Muscle of back (tissue), 13 donors: ENCODE measurements at places on chromosomes 6 and 20.

- DNase-seq: no peak
Measured at GRCh38 chr6:36608788-36609563, 14.8 kb downstream of the SRSF3 start.

DNA sequence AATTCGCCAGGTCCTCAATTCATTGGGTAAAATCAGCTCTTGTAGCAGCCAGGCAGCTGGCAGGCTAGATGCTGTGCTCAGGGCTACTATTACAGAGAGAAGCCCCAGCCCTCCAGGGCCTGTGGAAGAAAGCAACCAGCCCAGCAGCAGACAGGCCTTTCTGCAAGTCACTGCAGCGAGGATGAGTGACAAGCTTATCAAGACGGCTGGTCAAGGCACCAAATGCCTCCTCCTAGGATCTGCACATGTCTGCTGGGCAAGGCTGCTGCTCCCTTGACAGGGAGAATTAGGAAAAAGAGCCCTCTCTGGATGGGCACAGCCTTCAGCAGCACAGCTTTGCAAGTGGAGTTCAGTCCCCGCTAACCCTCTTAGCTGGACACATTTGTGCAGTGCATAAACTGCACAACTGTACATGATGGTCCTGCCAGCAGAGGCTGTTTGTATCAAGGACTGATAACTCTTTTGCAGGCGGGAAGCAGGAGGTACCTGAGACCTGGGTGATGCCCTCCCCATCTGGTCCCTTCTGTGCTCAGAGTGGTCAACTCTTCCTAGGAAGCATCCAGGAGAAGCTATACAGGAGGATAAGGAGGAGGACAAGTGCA is 89.9 kb downstream of the CDC5L start:
- no peak for DNase-seq

DNA sequence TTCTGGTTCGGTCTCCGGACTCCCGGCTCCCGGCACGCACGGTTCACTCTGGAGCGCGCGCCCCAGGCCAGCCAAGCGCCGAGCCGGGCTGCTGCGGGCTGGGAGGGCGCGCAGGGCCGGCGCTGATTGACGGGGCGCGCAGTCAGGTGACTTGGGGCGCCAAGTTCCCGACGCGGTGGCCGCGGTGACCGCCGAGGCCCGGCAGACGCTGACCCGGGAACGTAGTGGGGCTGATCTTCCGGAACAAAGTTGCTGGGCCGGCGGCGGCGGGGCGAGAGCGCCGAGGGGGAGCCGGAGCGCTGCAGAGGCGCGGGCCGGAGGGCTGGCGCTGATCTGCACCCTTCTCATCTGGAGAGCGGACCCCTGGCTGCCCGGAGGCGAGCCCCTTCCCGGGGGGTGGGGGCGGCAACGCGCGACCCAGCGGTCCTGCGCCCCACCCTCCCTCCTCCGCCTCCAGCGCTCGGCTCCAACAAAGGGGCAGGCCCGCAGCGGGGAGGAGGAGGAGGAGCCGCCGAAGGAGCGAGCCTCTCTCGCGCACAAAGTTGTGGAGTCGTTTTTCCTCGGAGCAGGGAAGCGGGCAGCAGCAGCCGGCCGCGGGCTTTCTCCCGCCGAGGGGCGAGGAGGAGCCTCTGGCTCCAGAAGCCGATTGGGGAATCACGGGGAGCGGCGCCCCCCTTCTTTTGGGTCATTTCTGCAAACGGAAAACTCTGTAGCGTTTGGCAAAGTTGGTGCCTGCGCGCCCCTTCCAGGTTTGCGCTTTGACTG is at the start of gene UTRN:
UTRN (plus strand) TSS at position 553 of the 765 bp plus-strand sequence. CDS start 6,494 bp downstream, outside the sequence.
- DNase-seq: peak; percentile 86

DNA sequence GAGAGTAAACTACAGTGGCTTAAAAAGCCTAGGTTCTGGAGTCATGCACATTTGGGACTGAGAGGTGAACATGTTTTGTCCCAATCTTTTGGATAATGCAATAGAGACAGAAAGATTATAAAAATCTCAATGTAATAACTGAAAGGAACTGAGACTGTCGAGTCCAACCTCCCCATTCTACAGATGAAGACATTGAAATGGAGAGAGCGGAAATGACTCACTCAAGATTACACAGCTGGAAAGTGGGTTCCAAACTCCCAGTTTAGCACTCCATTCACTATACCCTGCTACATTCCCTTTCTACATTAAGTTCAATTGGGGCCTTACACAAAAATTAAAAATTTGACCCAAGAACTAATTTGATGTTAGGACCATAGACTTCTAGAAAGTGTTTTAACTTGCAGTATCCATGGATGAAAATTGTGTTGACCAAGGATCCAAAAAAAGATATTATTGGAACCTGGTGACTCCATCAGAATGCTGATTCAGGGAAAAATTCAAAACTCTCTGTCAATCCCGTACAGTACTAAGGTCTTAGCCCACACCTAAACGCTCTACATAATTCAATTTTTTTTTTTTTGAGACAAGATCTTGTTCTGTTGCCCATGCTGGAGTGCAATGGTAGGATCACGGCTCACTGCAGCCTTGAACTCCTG is 1.5 kb upstream of the ILRUN start:
- no peak for DNase-seq

GRCh38 chr6:3386374-3386857 is 70.4 kb downstream of the SLC22A23 start:
- no peak for DNase-seq
